ACHN (cell line): ENCODE measurements at places on chromosomes 11 and 22.

GRCh38 chr11:23574149-23574548, 713.9 kb upstream of the CCDC179 start:
- DNase-seq = no peak

DNA sequence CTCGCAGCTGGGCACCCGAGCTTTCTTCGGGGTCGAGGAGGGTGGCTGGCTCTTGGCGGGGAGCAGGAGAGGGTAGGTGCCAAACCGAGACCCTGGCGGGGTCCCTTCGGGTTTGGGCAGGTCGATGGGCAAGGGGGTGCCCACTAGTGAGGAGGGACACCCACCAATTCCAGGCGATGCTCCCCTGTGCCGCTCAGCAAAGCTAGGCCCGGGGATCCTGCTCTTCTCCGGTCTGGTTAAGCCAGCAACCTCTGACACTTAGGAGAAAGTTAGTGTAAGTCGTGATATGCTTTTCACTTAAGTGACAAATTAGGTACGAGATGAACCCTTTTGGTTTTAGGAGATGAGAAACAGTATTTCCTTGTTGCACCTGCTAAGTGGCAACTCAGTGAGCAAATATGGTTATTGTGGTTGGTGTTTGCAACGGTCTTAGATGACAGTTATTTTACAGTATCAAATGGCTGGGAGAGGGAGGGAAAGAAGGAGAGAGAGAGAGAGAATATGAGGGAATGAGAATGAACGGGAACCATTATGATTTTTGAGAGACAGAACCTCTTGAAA, 565 bp downstream of the NUCB2 start:
- DNase-seq = peak; percentile 55

- no peak for DNase-seq
These were observed 42.6 kb downstream of the PPP2R1B start for GRCh38 chr11:111723595-111723994.

GRCh38 chr11:2650343-2650867, 49.4 kb downstream of the KCNQ1OT1 start:
- DNase-seq = no peak

GRCh38 chr11:88704485-88704884, 361.3 kb downstream of the GRM5 start:
- DNase-seq = peak; percentile 1

DNA sequence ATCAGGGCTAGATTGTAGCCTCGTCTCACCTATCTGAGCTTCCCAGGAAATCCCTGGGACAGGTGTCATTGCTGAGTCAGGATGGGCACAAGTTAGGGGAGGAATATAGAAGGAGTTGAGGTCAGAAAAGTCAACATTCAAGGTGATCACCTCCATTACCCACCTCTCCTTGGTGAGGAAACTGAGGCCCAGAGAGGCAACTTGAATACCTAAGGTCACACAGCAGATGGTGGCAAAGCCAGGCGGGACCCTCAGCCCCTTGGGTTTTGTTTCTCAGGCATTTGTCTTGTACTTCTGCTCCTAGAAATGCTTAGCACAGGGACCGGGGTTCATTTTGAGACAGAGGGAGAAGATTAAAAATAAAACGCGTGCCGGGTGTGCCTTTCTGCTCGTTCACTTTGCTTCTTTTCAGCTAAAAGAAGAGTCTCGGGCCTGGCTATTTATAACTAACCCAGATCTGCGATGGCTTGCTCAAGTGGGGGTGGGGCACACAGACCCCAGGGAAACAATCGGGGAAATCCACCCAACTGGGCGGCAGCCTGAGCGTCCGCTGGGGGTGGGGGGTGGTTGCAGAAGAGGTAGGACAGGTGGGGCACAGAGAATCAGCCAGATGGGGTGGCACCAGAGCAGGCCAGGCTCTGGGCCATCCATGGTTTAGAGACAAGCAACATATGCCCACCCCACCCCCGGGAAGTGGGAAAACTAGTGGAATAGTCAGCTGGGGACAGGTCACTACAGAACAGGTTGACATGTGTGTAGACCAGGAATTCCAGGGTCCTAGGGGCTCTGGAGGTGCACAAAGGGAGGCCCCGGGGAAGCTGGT, 3.9 kb upstream of the GNAZ start:
- DNase-seq = no peak
